Activated gamma-delta T cell treated with Interleukin-2 at 50 U/mL for 16 hours (primary cell): ENCODE measurements at places on chromosomes 11 and 22.

DNA sequence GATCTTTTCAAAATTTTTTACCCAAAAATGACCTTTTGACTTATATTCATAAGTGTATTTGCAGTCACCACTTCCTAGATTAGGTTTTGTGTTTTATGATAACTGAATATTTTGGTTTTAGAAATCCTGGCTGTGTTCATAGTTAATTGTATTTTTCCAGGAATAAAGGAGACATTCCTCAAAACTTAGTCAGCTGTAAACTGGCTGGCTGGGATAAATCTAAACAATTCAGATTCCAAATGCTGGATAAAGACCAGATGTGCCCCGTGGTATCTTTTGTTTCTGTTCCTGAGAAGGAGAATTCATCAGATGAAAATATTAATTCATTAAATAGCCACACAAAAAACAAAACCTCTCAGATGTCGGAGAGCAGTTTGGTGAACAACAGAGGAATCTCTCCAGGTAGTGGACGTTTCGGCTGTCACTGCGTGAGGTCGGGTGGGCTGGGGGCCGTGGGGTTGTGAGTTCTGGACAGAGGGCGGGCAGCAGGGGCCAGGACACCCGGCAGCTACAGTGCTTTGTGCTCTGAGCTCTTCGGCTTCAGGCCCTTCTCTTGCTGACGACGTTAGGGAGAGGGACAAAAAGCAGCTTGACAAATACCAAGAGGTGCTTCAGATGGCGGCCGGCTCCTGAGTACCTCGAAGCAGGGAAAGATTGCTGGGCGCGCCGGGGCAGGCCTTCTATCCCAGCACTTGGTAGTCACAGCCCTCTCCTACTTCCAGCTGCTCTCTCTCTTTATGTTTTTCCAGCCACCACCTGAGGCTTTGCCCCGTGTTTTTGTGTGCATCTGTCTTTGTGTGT lies 24.6 kb downstream of the MOV10L1 start:
- DNase-seq = no peak

DNA sequence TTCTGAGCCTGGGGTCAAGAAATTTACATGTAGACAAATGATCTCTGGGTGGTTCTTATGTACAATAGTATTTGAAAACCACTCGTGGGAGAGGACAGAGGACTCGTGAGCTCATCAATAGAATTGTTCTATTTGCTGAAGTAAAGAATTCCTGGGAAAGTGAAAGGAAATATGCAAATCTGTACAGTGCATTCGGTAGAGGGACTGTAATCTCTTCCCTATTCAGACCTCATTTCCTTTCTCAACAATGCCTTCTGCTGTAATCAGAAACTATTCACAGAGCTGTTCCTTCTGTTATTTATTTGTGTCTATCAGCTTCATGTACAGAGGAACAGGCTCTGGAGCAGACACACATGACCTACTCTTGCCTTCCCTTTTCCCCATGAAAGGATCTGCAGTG lies 709.4 kb upstream of the KIRREL3 start:
- DNase-seq = no peak

- no peak for DNase-seq
Measured at GRCh38 chr11:60310407-60310998, 16.6 kb upstream of the MS4A6E start.

- DNase-seq = no peak
Measured at GRCh38 chr22:25120093-25120561, 79.5 kb upstream of the CRYBB3 start.

GRCh38 chr22:25749420-25750169 lies 7.6 kb downstream of the MYO18B start:
- DNase-seq = no peak
